Astrocyte of the spinal cord (primary cell): ENCODE measurements at places on chromosomes 2 and 18.

DNA sequence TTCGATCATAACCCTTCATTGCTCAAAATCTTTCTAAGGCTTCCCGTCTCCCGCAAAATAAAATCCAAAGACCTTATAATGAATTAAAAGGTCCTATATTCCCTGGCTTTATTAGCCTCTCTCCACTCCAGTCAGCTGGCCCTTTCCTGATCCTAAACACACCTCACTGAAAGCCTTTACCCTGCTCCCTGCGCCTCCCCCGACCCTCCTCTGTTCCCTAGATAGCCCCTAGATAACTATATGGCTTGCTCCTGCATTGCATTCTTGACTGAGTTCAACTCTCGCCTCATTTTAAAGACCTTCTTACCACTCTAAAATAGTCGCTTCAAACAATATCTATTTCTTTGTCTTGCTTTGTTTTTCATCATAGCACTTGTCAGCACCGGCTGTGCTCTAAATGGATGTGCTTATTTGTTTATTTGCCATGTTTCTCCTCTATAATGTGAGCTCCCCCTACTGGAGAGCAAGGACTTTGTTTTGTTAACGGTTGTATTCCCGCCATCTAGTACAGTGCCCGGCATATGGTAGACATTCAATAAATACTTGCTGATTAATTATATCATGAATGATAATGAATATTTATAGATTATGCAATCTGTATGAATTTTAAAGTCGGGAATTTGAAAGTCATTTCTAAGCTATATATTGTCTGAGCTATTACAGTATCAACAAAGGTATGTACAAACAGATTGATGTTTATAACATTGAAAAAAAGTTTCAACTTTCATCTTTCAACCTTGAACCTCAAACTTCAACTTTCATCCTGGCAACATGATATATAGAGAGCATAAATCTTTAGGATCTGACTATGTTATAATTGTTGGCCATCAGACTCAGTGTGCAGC lies 32.4 kb upstream of the VIT start:
- DNase-seq, result peak; percentile 77

- DNase-seq, result no peak
These were observed 82.4 kb downstream of the RTP5 start for GRCh38 chr2:241951920-241952319.

DNA sequence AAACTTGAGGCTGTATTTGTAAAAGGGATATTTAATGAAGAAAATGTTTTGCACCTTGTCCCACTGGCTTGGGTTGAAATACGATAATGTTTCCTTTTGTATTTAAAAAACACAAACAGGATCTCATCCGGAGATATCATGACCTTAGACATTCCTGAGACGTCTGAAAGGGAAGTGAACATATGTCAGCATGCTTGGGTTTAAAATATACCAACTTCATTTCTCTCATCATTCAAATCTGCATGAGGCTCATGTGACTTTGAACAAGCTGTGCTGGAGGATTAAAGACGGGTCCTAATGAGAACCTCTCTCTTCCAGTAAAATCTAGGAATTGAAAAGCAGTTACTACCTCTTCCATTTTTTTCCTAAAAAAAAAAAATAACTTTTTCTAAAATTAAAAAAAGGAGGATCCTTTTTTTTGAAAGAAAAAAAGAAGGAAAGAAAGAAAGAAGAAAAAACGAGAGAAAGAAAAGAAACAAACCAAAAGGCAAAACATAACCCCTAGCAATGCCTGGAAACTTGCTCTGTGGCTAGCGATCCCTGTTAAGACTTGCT lies 106.8 kb upstream of the ZFP36L2 start:
- DNase-seq, result no peak

GRCh38 chr18:76314496-76314895 lies 180.5 kb downstream of the ZNF516 start:
- DNase-seq, result no peak

- no peak for DNase-seq
These were observed 218.4 kb downstream of the GBX2 start for GRCh38 chr2:235949567-235950472.

GRCh38 chr2:96413323-96413722 lies 77.8 kb downstream of the NCAPH start:
- peak; percentile 13 for DNase-seq

DNA sequence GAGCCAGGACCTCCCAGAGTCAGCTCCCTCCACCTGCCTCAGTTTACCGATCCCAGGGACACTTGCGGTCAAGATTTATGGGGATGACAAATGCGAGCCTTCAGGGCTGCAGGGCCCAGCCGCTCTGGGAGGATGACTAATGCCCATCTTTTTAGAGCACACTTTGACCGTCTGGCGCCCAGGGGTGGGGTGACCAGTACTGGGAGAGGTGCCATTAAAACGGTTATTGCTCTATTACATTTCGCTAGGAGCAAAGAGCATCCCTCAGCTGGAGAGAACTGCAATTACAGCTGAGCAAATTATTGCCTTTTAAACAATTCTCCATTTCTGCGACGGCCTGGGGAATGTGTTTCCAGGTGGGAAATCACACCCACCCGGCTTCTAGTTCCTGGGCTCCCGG lies 42.6 kb upstream of the HPCAL1 start:
- DNase-seq, result no peak

- DNase-seq, result no peak
These were observed 63.8 kb downstream of the SETBP1 start for GRCh38 chr18:44744161-44745121.

DNA sequence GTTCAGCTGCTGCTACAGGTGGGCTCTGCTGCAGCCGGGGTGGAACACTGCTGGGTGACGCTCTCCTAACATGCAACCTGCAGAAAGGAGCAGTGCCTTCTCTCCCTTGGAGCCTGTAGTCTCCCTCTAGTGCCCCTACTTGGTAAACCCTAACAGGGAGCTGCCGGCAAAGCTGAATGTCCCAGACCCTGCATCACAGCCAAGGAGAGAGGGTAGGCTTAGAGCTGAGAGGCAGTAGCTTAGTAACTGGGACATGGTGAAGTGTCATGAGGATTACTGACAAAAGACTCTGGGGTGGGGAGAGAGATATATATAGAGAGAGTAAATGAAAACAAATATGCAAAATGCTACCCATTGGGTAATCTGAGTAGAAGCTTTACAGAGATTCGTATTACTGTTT lies 9.9 kb downstream of the NCAPH start:
- DNase-seq, result no peak

DNA sequence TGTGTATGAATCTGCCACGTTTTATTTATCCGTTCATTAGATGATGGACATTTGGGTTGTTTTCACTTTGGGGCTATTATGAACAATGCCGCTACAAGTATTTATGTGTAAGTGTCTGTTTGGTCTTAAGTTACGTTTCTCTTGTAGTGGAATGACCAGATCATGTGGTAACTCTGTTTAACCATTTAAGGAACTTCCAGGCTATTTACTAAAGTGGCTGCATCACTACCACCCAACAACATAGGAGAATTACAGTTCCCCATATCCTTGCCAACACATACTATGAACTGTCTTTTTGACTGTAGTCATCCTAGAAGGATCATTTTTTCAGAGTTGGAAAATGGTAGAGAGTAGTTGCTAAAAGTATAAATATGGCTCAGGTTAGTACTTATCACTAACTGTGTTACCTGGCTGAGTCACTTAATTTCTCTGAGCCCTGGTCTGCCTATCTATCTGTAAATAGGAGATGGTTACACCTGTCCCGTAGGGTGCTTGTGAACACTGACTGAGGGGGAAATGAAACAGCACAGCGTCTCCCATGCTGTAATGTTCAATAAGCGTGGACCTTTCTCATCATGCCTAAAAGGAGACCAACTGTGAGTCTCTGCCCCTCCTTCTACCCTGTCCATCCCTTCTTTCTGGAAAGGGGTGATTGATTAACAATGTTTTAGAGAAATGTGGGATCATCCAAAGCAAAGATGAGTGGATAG lies 103.1 kb downstream of the SH3RF3 start:
- no peak for DNase-seq

DNA sequence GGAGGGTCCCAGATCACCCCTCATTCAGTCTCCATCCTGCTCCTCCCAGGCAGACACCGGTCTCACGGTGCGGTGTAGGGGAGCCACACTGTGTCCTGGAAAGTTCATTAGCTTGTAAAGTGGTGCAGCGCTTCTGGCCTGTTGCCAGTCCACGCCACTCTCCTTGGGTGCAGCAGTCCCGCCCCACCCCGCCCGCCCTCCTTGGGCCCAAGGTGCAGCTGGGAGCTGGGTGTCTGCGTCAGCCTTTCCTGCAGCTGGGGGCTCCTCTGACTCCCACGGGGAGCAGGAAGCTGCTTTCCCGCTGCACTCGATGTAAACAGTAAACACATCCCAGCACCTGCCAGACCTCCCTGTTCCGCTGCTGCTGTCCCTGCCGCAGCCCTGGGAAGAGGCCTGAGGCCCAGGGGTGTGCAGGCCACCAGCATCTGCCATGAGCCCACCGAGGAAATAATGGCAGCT lies 53.8 kb upstream of the ASB18 start:
- no peak for DNase-seq

DNA sequence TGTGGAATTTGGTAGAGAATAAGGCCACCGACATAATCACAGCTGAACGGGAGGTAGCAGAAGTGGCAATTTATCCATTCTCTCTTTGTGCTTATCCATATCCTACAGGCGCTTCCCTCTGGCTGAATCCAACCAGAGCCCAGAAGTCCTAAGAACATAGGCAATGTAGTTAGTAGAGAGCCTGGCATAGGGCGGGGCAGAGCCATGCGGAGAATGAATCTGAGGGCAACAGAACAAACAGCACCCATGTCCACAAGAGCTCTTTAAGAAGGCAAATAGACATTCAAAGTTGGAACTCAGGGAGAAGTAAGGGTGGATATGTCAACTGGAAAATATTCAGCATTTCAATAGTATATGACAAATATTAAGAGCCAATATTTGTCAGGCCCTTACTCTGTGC lies 305.9 kb upstream of the VWC2L start:
- no peak for DNase-seq

DNA sequence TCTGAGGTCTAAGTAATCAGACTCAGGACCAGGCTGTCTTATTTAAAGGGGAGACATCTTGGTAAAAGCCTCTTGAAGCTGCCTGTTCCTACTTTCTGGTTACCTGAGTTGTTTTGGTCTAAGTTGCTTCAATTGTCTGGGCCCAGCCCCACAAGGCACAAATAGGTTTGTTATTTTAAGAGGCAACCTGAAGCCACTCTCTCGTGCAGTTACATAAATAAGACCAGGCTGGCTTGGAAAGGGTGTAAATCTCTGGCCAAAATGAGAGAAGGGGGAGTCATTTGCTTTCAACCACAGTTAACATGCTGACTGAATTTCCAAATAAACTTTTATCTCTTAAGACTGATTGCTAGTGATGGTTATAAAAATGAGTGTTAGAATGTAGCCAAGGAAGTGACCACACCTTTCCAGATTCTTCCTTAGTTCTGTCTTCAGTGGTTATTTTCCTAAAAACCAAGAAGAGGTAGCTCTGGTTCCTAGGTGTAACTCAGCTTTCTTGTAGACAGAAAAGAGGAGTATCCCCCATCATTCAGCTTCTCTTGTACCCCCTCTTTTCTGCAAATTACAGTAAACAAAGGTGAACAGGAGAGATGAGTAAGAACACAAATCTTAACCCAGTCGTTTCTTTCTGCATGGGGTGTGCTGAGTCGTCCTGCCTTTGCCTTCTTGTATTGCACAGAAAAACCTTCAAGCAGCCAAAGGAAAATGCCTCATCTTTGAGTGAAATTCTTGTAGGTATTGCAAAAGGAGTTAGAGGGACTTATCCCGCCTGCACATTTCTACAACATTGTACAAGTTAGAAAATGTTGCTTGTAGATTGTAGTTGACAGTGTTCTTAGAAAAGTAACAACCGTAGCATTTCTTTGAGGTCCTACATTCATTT lies 161.5 kb upstream of the NT5C1B start:
- no peak for DNase-seq

GRCh38 chr2:227117852-227118251 lies 46.2 kb downstream of the COL4A4 start:
- DNase-seq, result no peak

DNA sequence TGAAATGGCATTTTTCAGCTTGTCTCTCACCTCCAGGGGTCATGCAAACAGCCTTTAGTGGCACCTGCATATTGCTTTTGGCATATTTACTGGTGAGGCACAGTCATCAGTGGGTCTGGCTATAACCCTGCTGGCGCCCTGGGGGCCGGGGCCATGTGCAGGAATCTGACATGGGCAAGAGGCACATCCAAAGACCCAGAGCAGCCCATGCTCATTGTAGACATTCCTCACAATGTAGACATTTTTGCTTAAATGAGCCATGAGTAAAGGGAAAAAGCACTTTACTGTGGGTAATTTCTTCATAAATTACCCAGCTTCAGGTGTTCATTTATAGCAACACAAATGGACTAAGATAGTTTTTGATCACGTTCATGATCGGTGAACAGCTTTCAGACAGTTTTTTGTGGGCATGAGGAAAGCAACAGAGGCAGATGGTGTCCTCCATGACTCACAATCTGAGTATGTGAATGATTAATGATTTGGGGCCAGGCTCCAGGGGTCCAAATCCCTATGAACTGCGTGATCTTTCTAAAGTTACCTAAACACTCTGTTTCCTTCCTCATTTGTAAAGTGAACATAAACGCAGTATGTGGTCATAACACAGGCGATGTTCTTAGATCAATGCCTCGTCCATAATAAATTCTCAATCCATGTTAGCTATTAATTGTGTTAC lies 85.8 kb downstream of the LIPG start:
- DNase-seq, result peak; percentile 48

DNA sequence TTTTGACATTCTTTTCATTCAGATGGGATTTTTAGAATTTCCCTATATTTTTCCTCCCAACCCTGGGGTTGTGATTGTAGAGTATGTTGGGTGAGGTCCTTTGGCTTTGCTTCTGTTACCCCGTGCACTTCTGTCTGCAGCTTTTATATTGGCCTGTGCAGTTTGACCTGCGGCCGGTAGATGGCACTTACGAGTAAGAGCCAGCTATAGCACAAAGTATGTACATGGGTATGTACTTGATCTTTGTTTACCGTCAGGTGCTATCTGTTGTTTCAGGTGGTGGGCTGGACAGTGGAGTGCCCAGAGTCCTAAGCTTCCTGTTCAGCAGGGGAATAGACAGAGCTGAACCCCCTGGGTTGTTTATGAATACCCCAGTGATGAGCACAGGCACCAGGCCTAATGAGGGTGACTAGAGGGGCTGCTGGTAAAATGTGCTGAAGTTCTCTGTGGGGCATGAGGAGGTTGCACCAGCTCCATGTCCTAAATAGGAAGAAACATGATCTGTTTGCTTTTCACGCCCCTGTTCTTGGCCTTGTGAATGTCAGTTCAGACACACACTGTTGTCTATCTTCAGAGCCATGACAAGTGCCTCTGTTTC lies 58.9 kb upstream of the THUMPD2 start:
- DNase-seq, result peak; percentile 38

DNA sequence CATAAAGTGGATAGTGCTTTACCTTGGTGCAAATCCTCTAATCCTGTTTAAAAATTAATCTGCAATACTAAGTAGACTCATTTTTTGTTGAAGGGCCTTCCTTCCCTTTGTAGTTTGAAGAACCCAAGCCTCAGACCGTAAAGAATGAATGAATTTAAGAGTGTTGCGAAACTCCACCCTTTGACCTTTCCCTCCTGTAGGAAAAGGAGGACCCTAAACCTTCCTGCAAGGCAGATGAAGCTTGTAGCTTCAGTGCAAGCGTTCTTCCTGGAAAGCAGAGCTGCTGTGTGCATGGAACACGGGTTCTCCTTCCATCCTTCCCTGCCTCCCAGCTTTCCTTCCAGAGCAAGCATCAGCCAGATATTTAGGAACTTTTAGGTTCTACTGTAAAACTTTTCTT lies 1.7 kb downstream of the IMPA2 start:
- DNase-seq, result no peak
